Lung microvascular endothelial cell (primary cell): ENCODE measurements at places on chromosomes 3 and 15. TPM values are rescaled to one million over a fixed set of nuclear protein-coding genes. Genes with fewer than 3 reads are reported as not detected.

The EBLN2 gene
- total RNA-seq, result 2.0 and 3.0 TPM in 2 replicates

The THBS1 gene
- 3,460 and 6,737 TPM in 2 replicates for total RNA-seq

The IL16 gene
- total RNA-seq, result 0.99 and 1.5 TPM in 2 replicates

DNA sequence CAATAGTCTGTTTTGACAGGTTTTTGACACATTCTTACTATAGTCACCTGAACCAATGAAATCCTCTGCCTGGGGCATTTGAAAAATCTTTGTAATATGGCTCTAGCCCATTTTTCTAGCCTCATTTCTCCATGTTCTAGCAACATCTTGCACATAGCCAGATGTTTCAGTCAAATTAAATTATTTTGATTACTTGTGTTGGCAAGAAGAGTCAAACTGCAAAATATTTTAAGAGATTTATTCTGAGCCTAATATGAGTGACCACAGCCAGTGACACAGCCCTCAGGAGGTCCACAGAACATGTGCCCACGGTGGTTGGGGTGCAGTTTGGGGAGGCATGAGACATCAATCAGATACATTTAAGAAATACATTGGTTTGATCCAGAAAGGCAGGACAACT lies 6.9 kb downstream of the IFT122 start:
- DNase-seq, result no peak

DNA sequence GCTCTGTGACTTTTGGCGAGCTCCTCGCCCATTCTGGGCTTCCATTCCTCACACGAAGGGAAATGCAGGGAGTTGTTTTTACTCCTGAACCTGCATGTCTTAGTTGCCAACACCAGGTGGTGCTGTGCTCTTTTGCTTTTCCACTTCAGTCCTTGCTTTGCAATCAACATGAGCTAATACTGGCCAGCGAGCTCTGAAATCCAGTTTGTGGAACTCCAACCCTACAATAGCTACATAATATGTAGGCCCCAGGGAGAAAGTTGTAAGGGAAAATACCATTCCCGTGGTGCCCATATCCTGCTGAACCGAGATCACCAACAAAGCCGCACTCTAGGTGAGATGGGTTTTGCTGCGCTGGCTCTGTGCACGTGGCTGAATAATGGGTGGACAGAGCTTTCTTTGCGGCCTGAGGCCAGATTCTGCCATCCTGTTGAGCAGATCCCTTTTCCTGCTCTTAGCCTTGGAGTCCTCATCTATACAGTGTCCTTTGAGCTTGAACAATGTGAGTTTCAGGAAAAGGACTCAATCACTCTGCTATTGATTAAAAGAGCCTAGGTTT lies 25.0 kb downstream of the LSM3 start:
- peak; percentile 93 for DNase-seq

DNA sequence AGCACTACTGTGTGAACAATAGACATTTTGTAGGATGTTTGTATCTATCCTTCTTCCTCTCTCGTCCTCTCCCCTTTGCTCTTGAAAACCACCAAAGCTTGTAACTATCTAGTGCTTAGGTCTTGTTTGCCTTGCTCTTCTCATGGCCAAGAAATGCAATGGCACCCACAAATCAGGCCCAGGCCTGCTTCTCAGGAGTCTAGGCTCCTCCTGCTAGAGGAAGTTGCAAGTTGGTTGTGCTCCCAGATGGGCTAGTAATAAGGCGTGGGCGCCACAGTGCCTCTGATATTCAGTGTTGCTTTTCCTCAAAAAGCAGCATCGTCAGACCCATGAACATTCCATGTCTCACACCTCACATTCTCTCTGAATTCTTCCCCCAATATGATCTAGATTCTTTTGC lies 28.7 kb downstream of the ZNF385D start:
- DNase-seq, result no peak

The HCLS1 gene
- total RNA-seq, result 9.7 and 24.0 TPM in 2 replicates

The SOX14 gene
- total RNA-seq, result not detected in 2 replicates

DNA sequence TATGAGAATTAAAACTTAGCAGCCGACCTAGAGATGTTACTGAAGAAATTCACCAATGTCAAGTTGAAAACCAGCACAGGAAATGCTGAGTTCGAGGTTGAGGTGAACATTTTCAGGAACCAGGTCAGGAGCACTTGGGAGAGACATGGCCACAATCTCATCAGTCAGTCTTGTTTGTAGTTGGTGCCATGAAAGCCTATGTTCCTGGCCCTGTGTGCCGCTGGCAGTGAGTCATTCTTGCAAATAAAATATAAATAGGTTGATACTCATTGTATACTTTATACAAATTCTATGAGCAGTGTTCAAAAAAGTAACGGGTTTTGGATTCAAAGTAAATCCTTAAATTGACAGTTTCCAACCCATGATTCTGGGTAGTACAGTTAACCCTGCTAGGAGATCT lies 1.5 kb upstream of the FSIP1 start:
- peak; percentile 51 for DNase-seq

The C3orf85 gene
- not detected in 2 replicates for total RNA-seq

DNA sequence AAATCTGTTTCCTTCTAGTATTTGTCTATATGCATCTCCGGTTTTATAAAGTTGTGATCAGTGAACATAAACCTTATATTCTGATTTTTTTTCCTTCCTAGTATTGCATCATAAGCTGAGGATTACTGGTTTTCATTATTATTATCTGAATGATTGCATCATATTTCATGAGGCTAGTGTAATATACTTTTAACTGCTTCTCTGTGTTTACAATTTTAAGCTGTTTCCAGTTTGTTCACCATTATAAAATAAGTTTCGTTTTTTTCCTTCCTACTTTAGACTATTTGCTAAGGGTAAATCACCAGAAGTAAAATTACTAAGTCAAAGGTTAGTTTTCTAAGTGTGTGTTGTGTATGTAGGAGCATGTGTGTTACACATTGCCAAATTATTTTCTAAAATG lies 20.2 kb downstream of the SEMA6D start:
- no peak for DNase-seq
